ENCODE measurements at places on chromosomes 6 and 20. TPM values are rescaled to one million over a fixed set of nuclear protein-coding genes. Genes with fewer than 3 reads are reported as not detected.

- no peak for DNase-seq
These were observed 427.3 kb upstream of the CITED2 start for GRCh38 chr6:139801571-139802321.

The TRDN gene
- 453 TPM for total RNA-seq

The KIF25 gene
- total RNA-seq, result 0.22 TPM

DNA sequence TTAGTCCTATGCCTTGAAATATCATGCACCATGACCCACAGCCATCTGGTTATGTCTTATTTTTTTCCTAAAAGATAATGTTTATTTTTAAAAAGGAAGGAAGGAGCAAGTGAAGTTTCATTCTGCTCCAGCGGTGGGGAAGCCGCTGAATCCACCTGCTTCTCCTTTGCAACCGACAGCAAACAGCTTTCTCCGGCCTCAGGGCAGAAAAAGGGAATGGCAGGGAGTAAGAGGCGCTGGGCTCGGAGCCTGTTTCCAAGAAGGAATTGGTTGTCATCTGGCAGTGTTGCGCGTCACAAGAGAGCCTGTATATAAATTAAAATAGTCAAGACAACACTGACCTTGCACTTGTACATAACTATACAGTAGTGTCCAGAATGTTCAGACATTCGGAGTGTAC is 14.2 kb downstream of the GFRA4 start:
- no peak for DNase-seq

GRCh38 chr20:56702931-56703840 is 74.1 kb downstream of the TFAP2C start:
- no peak for DNase-seq

DNA sequence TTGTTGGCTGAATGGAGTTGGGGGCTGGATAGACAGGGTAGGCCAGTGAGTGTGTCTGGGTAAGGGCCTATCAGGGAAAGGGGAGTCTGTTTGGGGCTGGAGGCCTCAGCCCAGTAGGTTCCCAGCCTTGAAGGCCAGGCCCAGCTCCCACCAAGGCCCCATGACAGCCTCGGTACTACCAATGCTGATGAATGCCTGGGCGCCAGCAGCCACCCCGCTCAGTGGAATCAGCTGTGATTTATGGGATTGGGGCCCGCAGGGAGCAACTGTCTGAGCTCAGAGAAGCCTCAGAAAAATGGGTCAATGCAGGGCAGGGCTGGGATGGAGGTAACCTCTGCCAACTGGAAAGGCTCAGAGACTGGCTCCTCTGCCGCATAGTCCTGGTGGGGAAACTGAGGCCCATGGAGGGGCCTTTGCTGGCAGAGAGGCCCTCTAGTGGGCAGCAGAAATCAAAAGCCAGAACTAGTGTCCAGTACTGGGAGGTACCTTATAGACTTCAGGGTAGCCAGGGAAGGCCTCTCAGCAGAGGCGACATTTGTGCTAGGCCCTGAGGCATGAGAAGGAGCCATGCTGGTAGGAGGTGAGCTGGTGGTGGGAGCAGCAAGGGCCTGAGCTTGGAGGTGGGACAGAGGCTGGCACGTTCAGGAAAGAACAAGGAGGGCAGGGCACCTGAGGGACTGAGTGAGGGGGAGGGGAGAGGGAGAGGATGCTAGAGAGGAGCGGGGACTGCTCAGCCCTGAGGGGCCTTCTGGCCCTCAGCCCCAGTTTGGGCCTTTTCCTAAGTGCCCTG is 36.4 kb downstream of the DLGAP4 start:
- no peak for DNase-seq

The CASS4 gene
- 0.47 TPM for total RNA-seq

DNA sequence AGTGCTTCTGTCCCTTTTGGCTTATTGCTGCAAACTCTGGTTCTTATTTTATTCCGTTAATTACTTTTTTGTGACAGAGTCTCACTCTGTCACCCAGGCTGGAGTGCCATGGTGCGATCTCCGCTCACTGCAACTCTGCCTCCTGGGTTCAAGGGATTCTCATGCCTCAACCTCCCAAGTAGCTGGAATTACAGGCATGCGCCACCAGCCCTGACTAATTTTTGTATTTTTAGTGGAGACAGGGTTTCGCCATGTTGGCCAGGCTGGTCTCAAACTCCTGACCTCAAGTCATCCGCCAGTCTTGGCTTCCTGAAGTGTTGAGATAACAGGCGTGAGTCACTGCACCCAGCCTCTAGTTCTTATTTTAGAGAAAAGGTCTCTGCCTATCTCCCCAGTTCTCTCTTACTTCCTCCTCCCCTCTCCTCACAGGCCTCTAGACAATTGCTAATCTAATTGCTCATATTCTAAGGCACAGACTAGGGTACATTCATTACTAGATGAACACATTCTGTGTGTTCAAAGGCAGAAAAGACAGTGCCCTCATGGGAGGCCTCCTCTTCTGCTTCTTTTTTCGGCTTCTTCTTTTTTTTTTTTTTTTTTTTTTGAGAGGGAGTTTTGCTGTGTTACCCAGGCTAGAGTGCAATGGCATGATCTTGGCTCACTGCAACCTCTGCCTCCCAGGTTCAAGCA is 27.0 kb downstream of the EDEM2 start:
- no peak for DNase-seq

- no peak for DNase-seq
These were observed 133.7 kb upstream of the IFNGR1 start for GRCh38 chr6:137352859-137353258.

The LHFPL5 gene
- not detected for total RNA-seq

The TNFAIP3 gene
- 7.0 TPM for total RNA-seq

DNA sequence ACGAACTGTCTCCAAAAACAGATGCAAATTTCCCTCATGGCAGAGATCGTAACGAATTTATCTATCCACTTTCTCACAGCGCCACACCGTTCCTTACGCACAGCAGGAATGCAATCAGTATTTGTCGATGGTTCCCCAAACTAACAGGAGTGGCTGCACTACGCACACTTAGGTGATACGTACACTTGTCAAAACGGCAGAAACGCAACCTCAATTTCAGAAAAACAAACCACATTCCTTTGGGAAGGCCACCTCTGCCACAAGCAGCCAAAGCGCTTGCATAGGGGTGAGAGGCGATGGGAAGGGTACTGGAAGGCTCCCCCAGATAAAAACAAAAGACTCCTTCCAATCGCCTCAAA is 638 bp downstream of the MDN1 start:
- no peak for DNase-seq

The CLPSL1 gene
- total RNA-seq, result not detected

The COQ3 gene
- total RNA-seq, result 36.2 TPM

DNA sequence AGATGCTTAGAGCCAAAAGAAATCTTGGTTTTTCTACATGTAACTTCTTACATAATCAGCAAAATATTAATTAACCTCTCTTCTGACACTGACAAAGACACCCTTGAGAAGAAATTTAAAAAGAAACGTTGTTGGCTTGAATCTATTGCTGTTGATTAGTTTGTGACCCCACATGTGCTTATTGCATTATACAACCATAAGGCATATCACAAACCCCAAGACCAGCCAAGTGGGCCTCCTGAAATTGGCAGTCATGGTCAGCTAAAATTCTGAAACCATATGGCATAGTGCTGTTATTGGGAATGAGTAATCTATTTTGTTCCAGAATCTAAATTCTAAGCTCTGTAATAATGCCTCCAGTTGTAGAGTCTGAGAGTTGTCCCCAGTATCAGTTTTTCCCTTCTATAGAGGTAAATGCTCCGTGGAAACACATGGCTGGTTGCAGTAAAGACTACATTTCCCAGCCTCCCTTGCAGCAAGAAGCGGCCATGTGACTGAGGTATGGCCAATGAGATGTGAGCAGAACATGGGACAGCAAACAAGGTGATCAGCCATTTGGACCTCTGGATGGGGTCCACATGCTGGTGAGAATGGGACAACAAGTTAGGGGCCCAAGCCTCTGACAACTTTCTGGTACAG is 42.3 kb upstream of the PTPN1 start:
- DNase-seq, result no peak

The SIGLEC1 gene
- 6.4 TPM for total RNA-seq

The SNAI1 gene
- total RNA-seq, result 0.69 TPM

DNA sequence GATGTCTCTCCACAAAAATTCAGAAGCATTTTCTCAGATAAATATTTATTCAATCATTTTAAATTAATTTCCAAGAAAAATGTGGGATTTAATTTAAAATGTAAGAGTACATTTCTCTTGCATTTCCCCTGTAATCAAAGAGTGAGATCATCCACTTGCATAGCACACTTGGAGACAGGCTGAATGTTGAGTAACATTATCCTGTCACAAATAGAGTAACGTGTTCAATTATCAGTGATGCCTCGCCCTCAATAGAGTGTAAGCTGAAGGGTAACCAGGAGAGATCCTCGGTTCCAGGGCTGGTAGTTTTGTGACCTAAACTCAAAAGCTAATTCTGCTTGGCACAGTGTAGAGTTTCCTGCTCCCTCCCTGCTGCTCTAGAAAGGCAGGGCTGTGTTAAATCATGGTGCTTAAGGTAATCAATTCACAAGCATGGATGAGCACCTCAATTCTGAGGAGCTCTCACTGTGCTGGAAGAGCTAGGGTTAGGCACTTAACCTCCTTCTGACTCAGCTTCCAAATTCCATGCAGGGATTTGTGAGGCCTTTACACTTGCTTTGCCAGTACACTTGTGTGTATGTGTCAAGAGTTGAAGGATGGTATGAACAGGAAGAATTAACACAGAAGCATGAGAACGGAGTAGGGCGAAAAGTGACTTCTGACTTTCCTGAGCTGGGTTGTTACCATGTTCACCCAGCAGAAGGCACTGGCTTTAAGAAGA is 56.6 kb downstream of the MMUT start:
- DNase-seq, result no peak

DNA sequence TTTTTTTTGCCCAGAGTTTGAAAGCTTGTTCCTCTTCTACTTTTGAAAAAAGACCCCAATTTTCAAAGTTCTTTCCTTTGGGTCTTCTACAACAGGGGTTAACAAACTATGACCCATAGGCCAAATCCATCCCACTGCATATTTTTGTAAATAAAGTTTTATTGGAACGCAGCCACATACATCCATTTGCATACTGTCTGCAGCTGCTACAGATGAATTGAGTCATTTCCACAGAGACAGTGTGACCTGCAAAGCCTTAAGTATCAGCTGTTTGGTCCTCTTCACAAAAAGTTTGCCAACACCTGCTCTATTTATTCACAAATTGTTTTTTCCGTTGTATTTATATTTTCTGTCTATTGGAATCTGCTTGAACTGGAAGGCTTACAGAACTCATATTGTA is 189.2 kb downstream of the TBC1D7 start:
- DNase-seq, result no peak

DNA sequence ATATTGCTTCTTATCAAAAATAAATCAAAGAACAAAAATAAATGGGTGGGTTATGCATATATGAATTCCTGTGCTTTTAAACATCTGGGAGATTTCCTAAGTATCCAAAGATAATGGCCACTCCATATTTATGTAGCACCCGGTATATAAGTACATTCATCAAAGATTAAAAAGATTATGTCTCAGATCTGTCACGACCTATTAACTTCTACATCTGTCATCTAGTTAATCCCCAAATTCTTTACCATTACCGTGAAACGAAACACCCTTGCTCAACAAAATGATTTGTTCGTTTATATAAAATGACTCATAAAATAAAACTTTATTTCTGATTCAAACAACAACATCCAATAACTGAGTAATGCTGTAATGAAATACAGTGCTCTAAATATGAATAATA is 64.8 kb upstream of the FOXQ1 start:
- no peak for DNase-seq

The RNF146 gene
- 48.7 TPM for total RNA-seq

The FAM209A gene
- total RNA-seq, result not detected

DNA sequence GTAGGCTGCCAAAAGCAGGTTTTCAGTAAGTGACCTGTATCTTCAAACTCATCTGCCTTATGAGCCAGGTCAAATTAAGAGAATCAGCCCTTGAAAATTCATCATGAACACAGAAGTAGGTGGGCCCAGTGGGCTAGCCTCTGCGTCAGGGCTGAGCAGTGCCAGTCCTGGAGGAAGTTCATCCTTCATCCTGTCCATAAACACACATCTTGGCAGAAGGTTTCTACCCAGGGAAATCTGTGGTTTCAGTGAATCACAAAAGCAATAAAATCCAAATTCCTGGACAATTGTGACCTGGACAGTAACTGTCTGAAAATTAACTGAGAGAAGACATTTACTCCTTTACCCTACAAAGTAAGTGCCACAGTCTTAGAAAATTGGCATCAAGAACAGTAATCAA is 72.4 kb downstream of the ATG5 start:
- no peak for DNase-seq

The CGA gene
- not detected for total RNA-seq

The IL17F gene
- not detected for total RNA-seq

GRCh38 chr6:91080871-91081270 is 494.0 kb upstream of the MAP3K7 start:
- no peak for DNase-seq

The CYP21A2 gene
- 0.41 TPM for total RNA-seq

DNA sequence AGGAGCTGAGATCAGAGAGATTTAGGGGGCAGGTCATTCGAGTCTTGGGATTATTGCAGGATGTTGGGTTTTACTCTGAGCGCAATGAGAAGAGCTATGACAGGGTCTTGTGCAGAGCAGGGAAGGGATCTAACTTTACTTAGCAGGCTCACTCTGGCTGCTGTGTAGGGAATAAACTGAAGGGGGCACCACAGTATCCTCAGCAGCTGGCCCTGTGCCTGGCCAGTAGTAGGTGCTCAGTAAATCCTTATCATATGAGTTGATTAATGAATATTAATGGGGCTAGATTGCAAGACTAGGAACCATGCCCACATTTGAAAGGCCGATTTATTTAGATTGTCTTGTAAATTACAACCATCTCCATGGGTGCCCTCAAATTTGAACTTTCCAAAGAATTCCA is 4.6 kb upstream of the MDGA1 start:
- no peak for DNase-seq

The NOX3 gene
- total RNA-seq, result not detected

The MUCL3 gene
- total RNA-seq, result not detected

The EPHA7 gene
- 12.5 TPM for total RNA-seq

The GDAP1L1 gene
- total RNA-seq, result 0.55 TPM

- DNase-seq, result no peak
These were observed 15.6 kb upstream of the MYCT1 start for GRCh38 chr6:152682141-152682540.

DNA sequence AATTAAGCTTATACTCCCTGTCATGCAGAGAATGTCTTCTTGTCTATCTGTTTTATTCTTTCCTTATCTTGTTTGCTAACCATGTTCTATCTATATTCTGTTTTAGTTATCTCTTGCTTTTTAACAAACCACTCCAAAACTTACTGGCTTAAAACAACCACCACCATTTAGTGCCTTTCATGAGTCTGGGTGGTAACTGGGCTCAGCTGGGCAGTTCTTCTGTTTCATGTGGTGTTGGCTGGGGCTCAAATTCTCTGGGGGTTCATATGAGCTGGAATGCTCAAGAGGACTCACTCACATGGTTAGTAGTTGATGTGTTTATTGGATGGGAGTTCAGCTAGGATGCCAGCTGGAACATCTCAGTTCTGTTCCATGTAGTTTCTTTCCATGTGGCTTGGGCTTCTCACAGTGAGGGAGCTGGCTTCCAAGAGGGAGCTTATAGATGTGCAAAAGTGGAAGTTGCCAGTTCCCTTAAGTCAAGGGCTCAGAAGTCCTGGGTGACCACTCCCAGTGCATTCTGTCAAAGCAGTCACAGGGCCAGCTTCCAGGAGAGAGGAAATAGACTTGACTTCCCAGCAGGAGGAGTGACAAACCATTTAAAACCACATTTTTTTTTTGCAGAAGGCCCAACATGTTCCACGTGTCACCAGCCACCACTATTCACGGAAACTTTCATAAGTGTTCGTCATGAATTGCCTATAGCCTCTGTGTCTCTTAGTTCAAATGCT is 70.4 kb downstream of the PLCB4 start:
- no peak for DNase-seq

- no peak for DNase-seq
These were observed 175.7 kb upstream of the SULF2 start for GRCh38 chr20:47960769-47961541.

GRCh38 chr6:14977747-14978382 is 268.0 kb upstream of the JARID2 start:
- no peak for DNase-seq
